ENCODE measurements at places on chromosomes 7 and 10.
A peak's percentile ranks its signal among the peaks of the same experiment; 100 is the strongest.

GRCh38 chr10:95474228-95475002 lies 86.8 kb downstream of the SORBS1 start:
- DNase-seq = no peak

DNA sequence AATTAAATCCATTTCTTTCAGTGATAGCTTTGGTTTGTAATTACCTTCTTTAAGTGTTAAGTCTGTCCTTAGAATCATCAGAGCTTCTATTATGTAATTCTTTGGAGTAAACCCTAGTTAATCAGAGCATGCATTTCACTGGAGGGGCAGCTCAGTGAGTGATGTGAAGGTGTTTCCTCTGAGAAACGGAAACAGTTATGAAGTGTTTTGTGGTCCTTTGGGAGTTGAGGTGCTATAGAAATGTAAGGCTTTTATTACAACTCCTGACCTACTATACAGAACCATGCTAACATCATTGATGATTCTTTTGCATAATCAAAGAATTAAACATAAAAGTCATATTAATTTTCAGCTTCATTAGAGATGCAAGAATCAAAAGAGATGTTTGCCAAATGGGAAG lies 141.5 kb downstream of the EXOC4 start:
- no peak for DNase-seq

DNA sequence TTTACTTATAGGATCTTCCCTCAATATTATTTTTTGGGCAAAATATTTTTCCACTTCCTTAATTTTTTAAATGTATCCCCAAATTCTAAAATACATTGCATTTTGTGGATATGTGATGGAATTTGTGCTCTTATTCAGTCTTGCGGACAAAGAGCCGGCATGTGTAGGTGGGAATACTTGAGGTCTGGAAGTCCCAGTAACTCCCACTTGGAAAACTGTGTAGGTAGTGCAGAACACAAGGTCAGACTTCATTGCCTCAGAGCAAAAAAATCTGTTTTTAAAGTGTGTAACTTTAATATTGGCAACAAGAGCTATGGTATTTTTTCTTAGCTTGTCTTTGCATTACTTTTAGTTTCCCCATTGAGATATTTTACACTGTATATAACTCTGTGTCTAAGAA lies 68.5 kb upstream of the SEMA3A start:
- DNase-seq = no peak

DNA sequence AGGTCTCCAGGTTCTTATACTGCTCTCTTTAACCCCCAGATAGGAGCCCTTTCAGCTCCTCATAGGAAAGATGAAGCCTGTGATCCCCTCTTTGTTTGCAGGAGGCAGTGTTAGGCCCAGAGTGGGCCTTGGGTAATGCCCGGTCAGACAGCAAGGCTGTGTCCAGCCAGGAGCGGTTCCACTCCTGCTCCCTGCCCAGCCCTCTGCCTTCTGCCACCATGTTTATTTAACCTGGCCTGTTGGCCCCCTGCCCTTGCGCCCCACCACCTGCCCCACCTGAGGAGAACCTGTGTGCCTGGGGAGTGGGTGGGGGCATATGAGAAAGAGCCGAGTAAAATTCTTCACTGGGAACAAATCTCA lies 24.3 kb downstream of the CDH23 start:
- DNase-seq = no peak

DNA sequence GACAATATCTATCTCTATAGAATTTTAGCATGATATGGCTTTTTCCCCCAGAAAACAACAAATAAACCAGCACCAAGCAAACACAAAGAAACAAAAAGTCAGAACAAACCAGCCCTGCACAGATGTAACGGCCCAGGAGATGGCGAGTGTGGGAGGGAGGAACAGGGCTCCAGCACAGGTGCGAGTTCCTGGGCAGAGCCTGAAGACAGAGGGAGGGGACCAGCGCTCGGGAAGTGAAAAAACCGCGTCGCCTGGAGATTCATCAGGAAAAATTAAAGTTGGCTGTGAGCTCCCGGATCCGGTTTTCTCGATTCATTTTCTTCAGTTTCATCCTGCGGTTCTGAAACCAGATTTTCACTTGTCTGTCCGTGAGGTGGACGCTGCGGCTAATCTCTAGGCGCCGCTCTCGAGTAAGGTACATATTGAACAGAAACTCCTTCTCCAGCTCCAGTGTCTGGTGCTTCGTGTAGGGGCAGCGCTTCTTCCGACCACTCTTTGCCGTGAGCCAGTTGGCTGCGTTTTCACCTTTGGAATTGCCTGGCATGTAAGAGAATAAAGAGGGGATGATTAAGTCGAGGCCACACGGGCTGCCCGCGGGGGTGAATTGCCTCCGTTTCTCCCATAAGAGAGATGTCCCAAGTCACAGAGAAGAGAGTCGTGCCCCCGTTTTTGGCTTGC lies 2.3 kb downstream of the HOXA10 start:
- no peak for DNase-seq

DNA sequence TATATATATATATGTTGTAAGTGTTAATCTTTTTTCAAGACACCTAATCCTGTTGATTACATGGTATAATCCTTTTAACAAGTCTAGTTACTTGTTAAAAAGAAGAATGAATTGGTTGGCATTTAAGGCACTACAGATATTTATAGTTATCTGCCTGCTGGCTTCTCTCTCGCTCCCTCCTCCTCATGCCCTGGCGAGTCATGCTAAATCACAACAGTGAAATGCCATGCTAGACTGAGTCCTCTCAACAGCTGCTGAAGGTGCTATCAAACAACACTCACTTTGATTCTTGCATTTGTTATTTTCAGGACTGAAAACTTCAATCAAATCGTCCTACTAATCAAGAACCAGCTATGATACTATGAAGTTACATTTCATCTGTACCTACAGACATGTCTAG lies 15.4 kb downstream of the NRAP start:
- no peak for DNase-seq

GRCh38 chr10:110214371-110214826 lies 7.0 kb downstream of the MXI1 start:
- DNase-seq = no peak

GRCh38 chr10:72292223-72292691 lies 18.5 kb downstream of the DDIT4 start:
- DNase-seq = peak; percentile 80

- peak; percentile 41 for DNase-seq
These were observed 117.1 kb downstream of the DYNC2I1 start for GRCh38 chr7:158973440-158973839.

- DNase-seq = no peak
These were observed 3.7 kb downstream of the ANXA11 start for GRCh38 chr10:80201608-80202141.

- peak; percentile 48 for DNase-seq
These were observed 1.2 kb downstream of the KLF6 start for GRCh38 chr10:3783682-3784432.

GRCh38 chr7:112262855-112263487 lies 56.5 kb downstream of the ZNF277 start:
- no peak for DNase-seq

GRCh38 chr7:39811161-39811614 lies 138.9 kb upstream of the CDK13 start:
- DNase-seq = no peak

DNA sequence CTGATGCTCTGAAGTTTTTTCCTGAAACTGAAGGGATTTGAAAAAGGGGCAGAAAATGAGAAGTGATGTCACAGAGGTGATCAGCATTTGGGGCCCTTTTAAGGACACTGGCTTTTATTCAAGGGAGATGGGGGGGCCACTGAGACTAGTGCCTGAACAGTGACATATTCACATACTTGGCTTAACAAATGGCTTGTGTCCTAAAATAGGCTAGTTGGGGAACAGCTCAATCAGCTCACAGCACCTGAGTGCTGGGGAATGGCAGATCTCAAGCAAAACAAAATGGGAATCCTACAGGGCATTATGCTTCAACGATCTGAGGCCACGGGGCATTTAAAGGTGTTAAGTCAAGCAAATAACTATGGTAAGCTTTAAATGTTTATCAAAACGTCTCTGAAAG lies 90.1 kb downstream of the UBE2H start:
- DNase-seq = no peak

GRCh38 chr7:123748171-123748733 lies 551 bp downstream of the WASL start:
- DNase-seq = peak; percentile 32

GRCh38 chr7:157548691-157549303 lies 212.0 kb downstream of the DNAJB6 start:
- DNase-seq = no peak

DNA sequence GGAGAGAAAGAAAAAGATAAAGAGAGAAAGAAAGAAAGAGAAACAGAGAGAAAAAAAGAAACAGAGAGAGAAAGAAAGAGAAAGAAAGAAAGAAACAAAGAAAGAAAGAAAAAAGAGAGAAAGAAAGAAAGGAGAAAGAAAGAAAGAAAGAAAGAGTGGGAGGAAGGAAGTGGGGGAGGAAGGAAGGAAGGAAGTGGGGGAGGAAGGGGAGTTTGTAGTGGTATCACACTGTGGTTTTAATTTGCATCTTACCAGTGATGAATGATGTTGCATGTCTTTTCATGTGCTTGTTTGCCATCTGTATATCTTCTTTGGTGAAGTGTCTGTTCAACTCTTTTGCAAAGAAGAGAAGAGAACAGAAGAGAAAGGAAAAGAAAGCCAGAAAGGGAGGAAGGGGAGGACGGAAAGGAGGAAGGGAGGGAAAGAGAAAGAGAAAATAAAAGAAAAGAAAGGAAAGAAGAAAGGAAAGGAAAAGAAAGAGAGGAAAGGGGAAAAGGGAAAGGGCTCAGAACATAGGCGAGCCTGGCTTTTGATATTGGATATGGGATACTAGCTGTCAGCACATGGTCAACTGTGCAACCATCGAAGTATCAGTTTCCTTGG lies 79.2 kb upstream of the FRMD4A start:
- no peak for DNase-seq

GRCh38 chr10:111968647-111969046 lies 214.9 kb downstream of the GPAM start:
- DNase-seq = no peak

DNA sequence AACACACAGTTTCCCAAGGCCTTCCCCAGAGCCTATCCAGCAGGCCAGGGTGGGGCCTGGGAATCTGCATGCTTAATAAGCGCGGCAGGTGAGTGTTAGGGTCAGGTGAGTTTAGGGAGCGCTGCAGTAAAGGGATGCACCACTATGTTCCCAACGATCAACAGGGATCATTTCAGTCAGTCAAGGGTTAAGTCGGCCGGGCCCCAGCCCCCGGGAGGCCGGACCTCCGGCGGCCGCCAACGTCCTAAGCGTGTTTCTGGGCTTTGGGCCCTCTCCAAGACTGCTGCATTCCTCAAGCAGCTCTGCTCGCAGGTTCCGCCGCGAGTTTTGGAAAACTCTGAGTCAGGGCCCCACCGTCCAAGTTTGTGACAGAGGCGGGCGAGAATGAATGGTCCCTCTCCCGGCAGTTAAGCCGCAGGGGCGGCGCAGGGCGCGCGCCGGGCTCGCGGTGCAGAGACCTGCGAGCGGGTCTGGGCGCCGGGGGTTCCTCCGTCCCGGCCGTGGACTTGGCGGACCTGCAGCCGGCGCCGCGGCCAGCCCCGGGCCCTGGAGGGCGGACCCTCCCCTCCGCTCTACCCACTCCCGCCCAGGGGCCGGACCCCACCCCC lies 81.6 kb downstream of the ARHGAP22 start:
- no peak for DNase-seq

DNA sequence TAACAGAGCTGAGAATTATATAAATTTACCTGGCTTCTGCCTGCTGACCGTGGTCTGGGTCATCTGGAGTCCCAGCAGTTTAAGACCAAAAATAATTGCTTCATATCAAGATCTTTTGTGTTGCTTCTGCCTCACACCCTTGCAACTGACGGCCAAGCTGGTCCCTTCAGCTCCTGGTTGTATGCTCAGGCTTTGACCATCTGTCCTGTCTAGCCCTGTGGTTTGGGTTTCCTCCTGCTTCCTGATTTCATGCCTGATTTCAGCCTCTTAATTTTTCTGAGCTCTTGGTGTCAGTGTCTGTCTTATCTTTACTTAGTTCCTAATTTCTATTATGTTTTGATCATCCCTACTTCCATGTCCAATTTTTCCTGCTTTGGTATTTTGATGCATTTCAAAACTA lies 87.9 kb upstream of the PLXDC2 start:
- DNase-seq = no peak

DNA sequence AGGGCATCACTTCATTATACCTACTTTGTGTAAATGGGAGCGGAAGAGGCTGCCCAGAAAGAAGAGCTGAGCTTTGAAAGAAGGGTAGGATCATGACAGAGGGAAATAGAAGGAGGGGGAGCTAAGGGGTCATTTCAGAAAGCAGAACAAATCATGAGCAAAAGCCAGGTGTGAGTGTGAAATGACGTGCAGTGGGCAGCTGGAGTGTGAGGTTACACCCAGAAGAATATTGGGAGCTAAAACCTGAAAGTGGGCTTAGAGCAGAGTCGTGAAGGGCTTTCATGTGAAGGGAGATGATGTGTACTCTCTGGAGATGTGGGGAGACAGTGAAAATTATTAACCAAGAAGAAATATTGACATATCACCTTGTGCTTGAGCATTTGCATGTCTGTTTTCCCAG lies 245.0 kb upstream of the YAE1 start:
- no peak for DNase-seq

GRCh38 chr10:70830164-70830563 lies 14.4 kb downstream of the SGPL1 start:
- DNase-seq = no peak

GRCh38 chr10:72164617-72165016 lies 51.2 kb upstream of the ANAPC16 start:
- peak; percentile 48 for DNase-seq

- DNase-seq = peak; percentile 81
These were observed 11.1 kb downstream of the PKD1L1 start for GRCh38 chr7:47937065-47937687.
